ENCODE measurements at places on chromosomes 13 and 19.

GRCh38 chr19:18774107-18774506, 17.0 kb downstream of the COMP start:
- DNase-seq = no peak

GRCh38 chr19:29532956-29533355, 7.2 kb downstream of the VSTM2B start:
- no peak for DNase-seq

DNA sequence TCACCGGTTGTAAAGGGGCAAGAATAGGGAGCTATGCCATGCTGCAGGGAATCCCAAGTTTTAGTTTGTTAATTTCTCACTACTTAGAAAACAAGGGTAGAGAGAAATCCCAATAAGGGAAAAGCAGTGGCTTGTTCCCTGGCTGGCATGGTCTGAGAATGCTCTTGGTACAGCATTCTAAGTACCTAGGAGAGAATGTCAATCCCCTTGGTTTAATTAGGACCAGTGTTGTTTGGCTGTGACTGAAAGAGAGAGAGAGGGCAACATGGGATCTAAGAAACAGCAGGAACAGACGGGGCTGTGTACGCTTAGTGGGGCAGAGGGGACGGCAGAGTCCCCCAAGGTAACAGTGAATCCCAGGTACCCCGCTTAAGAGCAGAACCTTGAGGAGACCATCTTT, 228.8 kb downstream of the PCDH9 start:
- no peak for DNase-seq

- no peak for DNase-seq
These were observed 1342.6 kb upstream of the SPRY2 start for GRCh38 chr13:81683521-81683920.

DNA sequence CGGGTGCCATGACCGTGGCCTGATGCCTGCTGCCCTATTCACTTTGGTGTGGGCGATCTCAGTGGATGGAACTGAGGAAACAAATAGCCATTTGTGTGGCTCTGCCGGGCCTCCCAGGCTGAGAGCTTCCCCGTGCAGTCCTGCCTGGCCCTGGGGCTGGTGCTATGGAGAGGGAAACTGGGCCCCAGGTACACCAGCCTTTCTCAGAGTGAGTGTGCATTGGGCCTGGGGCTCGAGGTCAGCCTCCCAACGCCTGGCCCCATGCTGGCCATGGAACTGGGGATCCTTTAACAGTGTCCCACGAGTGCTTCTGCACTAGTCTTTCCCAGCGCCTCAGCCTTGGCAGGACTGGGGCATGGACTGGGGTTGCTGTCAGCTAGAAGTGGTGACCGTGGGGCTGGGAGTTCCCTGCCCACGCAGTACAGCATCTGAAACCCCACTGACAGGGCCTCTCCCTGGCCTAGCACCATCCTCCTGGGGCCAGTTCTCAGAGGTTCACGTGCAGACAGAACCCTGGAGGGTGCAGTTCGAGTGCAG, 10.5 kb downstream of the PLEKHF1 start:
- no peak for DNase-seq

- no peak for DNase-seq
These were observed 203.3 kb upstream of the IRS2 start for GRCh38 chr13:109989686-109990085.

- no peak for DNase-seq
These were observed 13.7 kb upstream of the SCEL start for GRCh38 chr13:77521595-77522367.

- no peak for DNase-seq
These were observed 461.9 kb downstream of the PCDH17 start for GRCh38 chr13:58093394-58093793.

- DNase-seq = no peak
These were observed 13.5 kb downstream of the ARL11 start for GRCh38 chr13:49641801-49642291.
